ENCODE measurements at places on chromosomes 6 and 20.

DNA sequence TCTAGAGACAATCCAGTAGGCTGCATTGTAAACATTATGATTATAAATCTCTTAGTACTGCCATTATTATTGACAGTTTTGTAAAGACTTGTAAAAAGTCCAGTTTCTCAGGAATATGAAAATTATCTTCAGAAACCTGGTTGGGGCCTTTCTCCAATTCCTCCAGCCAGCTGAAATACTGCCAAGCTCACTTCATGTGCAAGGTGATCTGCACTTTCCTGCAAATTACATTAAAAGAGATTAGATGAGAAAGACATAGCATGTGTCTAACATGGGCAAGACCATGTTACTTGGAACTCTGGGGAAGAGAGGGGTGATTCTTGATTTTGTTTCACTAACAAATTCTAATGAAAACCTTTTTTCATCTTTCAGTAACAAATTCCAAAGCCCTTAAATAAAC lies 24.0 kb downstream of the PGM3 start:
- no peak for DNase-seq

DNA sequence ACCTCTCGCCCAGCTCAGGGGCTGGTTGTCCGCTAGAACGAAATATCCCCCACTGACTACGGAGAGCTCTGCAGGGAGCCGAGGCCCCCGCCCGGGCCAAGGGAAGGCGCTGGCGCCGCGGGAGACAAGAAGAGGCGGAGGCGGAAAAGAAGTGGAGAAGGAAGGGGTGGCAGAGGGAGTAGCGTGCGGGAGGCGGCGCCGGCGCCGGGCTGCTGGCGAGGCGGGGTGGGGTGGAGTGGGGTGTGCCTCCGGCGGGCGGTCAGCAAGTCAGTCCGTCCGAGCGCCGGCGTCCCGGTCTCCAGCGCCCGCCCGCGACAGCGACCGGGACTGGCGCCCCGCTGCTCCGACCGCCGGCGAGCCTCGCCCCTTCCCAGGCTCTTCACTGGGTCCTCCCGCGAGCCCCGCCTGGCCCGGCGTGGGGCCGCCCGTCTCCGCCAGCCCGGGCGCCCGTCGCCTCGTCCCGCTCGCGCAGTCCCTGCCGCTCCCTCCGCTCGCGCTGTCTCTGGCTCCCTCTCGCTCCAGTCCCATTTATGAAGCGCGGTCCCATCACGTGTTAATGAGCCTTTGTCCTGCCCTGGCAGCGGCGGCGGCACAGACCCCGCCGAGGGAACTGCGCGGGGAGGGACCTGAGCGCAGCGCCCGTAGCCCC lies at the start of gene CNR1:
TSS of gene CNR1 (minus strand) at position 504 of the 649 bp plus-strand sequence. CDS start 21,073 bp downstream, outside the sequence.
- DNase-seq: no peak

DNA sequence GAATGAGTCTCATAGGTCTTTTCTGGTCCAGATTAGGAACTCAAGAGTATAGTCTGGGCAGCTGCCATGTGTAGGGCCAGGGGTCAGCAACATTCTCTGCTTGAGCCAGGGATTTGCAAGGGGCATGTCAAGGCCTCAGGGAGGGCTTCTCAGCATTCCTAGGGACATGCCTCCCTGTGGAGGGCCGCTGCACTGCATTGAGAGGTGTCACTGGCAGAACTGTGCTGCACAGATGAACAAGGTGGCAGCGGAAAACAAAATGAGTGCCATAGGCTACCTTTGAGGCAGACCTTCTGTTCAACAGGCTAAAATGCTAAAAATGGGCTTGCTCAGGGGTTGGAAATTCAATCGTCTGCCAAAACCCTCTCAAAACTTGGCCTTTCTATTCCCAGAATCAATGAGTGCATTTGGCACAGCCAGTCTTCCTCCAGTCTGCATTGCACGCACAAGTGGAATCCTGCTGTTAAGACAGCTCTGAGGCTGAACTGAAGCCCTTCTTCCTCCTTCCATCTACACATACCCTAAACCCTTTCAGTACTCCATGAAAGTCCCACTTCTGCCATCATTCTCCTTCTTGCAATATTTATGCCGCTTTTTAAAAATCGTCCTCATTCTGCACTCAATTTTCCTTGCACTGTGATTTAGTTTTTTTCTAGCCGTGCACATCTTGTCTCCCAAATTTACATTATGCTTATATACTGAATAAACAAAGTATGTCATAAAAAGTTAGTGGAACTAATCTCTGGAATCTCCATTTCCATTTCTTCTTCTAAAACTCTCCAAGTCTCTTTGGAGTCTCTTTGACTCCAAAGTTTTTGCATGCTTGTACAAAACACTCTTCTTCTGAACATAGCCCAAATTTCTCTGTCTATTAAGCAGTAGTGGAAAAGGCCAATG lies 51.7 kb downstream of the SLC26A8 start:
- no peak for DNase-seq

GRCh38 chr6:47484616-47485015 lies 7.0 kb downstream of the CD2AP start:
- DNase-seq: no peak

GRCh38 chr6:158324136-158324535 lies 11.9 kb downstream of the TULP4 start:
- no peak for DNase-seq

GRCh38 chr6:44071670-44072451 lies 55.4 kb downstream of the MRPL14 start:
- peak; percentile 98 for DNase-seq

- DNase-seq: no peak
Measured at GRCh38 chr6:42255050-42255449, 37.4 kb upstream of the MRPS10 start.

DNA sequence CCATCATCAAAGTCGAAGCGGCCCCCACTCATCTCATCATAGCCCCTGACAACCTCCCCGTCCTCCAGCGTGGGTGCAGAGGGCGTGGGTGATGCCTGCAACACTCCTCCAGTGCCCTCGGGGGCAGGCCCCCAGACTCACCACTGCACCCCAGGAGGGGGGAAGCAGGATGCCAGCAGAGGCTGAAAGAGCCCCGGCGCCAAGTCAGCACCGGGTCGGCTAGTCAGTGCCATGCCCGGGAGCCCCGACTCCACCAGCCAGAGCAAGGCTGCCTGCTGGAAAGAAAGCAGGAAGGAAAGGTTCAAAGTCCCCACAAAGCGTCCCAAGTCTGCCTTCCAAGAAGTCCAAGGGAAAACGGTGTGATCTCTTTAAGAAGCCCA lies 324 bp downstream of the JPH2 start:
- no peak for DNase-seq

DNA sequence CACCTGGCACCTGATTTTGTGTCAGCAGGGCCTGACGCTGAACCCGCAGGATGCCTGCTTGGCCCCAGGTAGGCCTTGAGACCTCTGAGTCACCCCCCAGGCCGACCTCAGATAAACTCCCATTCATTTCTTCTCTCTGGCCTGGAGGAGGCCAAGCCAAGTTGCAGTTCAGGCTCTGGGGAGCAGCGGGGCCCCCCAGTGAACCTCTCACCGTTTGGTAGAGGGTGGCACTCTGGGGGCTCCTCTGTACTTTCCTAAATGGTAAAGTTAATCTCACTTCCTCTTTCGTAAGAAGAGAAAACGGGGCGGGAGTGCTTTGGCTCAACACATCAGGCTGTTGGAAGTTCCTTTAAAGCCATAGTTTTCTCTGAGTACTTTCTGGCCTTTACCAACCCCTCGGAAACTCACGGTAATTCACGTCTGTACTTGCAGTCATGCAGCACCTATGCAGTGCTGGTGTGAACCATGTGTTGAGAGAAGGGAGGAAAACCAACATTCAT lies 2.8 kb downstream of the SIRPA start:
- DNase-seq: no peak

GRCh38 chr20:35326021-35326739 lies 34.0 kb upstream of the FAM83C start:
- DNase-seq: no peak

- DNase-seq: no peak
Measured at GRCh38 chr20:62708591-62709536, at the start of gene NTSR1. Gene NTSR1 (plus strand): TSS chr20:62708836. CDS start chr20:62709208, 372 bp downstream.

DNA sequence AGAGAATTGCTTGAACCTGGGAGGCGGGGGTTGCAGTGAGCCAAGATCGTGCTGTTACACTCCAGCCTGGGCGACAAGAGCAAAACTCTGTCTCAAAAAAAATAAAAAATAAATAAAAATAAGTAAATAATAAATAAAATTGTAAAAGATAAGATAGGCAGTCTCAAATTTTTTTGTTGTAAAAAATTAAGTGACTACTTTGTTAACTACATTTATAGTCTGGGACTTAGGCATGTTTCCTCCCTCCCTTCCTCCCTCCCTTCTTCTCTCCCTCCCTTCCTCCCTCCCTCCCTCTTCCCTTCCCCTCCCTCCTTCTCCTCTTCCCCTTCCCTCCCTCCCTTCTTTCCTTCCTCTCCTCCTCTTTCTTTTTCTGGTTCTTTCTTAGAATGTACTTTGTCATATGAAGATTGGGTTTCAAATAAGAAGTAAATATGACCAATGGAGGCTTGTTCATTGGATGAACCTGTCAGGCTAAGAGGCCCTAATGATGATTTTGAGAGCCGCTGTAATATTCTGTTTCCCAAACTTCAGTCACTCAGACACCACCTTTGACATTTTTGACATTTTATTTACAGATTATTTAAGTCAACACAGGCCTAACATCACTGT lies 24.2 kb downstream of the ZFP64 start:
- DNase-seq: no peak

DNA sequence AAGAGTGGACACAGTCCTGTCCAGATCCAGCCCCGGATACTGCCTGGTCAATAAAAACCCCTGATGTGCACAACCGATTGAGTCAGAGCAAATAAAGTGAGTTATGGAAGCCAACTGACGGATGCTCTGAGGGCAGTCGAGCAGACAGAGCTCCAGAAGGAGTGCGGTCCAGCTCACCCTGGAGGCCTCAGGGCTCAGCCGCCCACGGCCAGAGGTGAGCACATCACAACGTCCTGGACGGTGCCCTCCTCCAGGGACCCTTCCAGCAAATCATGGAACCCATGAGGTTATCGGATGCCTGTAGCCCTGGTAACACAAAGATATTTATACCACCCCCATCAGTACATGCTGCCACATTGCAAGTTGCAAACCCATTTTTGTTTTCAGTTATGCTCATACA lies 44.0 kb upstream of the SMOC2 start:
- no peak for DNase-seq

DNA sequence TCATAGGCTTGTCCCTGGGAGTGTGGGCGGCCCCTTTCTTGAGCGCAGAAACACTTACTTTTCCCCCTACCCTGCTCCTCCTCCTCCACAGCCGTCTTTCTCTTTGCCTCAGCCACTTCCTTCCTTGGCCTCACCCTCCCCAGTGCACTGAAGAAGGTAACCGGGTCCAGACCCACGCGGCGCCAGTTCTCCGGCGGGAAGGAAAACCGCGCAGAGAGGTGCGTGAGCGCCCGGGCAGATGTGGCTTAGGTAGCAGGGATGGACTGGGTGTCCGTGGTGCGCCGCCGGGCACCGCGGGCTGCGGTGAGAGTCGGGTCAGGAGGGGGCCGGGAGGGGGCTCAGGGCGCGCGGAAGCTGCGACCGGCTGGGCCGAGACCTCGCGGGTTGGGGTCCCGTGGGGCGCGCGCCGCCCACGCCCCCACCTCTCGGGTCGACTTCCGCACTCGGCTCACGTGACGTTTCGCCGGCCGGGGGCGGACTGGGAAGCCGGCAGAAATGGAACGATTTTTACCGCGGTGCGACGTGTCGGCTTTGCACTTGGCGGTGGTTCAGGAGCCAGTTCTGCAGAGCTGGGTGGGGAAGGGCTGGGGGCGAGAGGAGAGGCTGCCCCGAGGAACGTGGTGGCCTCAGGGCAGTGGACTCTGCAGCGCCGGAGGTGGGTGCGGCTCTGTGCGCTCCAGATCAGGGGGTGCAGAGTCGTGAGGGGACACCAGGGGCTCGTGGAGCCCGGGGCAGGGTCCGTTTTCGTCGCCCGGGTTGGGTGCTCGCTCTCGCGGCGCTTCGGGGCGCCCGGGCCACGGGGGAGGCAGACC lies at the start of gene ABRACL:
TSS of gene ABRACL (plus strand) at position 88 of the 812 bp plus-strand sequence. CDS start 5,416 bp downstream, outside the sequence.
- peak; percentile 28 for DNase-seq

GRCh38 chr6:73079611-73079955 lies 145.7 kb downstream of the KHDC1L start:
- DNase-seq: peak; percentile 16

DNA sequence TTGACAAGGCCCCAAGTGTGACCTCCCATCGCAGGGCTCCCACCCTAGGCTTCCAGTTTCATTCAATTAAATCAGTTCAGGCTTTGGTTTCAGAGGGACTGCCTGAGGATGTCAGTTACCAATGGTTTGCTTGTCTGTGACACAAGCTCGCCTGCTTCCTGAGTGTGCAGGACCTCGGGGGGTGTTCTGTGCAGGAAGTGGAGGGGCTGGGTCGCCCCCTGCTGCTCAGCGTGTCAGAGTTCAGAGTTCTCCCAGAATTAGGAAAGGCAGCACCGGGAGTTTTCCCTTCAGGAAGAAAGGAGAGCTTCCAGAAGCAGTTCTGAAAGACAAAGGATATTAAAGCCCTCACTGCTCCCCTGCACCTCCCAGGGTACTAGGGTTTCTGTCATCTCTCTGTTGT lies 50.8 kb upstream of the TGM3 start:
- DNase-seq: no peak

DNA sequence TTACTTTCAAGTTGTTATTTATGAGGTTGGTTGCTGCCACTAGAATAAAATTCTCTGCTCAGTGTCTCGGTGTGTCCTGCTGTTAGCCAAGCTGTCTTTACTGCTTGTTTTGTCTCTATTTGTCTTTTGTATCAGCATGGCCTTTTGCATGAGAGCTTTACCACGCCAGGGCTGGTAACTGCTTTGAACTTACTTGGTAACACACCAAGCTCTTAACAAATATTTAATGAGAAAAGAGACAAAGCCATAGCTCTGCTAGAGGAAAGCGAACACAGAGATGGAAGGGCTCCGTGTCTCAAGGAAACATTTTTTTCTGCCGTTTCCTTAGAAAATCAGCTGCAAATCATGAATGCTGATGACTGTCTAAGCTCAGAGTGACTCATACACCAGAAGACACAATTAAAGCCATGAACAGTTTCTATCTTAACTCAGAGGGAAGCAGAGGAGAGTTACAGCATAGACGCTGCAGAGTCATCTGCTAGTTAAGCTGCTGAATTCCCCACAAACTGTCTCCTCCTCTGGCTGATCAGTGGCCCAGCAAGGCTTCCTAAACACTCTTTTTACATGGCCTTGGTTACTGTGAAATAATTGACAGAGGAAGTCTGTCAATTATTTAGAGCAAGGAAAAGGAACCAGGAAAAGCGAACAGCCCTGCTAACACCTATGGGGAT lies 44.8 kb downstream of the AGPAT4 start:
- DNase-seq: peak; percentile 17

DNA sequence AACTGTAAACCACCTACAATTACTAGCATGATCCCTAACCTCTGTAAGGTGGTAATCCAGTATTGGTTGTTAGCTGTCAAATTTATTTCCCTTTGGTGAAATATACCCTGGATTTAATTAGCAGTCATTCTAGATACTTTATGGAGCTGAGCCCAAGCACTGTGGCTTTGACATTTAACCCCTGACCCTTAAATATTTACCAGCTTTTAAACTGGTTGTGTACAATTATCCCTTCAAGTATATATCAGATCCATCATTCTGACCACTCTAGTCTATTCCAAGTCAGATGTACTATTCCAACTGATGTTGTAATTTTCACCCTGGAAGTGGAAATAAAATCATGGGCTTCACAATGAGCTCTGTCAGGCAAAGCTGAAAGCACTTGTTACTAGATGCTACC lies 229.6 kb downstream of the FOXC1 start:
- no peak for DNase-seq

GRCh38 chr6:111579816-111580215 lies 25.9 kb downstream of the TRAF3IP2 start:
- DNase-seq: no peak

GRCh38 chr6:12343122-12343439 lies 52.9 kb downstream of the EDN1 start:
- no peak for DNase-seq
